ENCODE measurements at places on chromosomes 4 and X. TPM values are rescaled to one million over a fixed set of nuclear protein-coding genes. Genes with fewer than 3 reads are reported as not detected.

Gene CDS1
- 0.05 TPM for total RNA-seq

Gene SSX7
- total RNA-seq: not detected

Gene GRPR
- 0.05 TPM for total RNA-seq

Gene SH2D1A
- not detected for total RNA-seq

Gene BGN
- 34.1 TPM for total RNA-seq

Gene RASGEF1B
- not detected for total RNA-seq

Gene TRPC5OS
- total RNA-seq: not detected

Gene NXF2
- not detected for total RNA-seq

Gene GPRASP1
- 3.7 TPM for total RNA-seq

Gene PABPC5
- total RNA-seq: 0.46 TPM

Gene BST1
- 12.8 TPM for total RNA-seq

Gene SUPT20HL2
- total RNA-seq: not detected

Gene CENPVL1
- total RNA-seq: not detected

Gene STATH
- total RNA-seq: not detected

Gene JCHAIN
- total RNA-seq: not detected

Data from smooth muscle cell of the umbilical artery (primary cell).